ENCODE measurements at places on chromosomes 3 and 15. TPM values are rescaled to one million over a fixed set of nuclear protein-coding genes. Genes with fewer than 3 reads are reported as not detected.

NDUFAF3 gene
- 123 TPM for total RNA-seq

C3orf20 gene
- 0.28 TPM for total RNA-seq

DNA sequence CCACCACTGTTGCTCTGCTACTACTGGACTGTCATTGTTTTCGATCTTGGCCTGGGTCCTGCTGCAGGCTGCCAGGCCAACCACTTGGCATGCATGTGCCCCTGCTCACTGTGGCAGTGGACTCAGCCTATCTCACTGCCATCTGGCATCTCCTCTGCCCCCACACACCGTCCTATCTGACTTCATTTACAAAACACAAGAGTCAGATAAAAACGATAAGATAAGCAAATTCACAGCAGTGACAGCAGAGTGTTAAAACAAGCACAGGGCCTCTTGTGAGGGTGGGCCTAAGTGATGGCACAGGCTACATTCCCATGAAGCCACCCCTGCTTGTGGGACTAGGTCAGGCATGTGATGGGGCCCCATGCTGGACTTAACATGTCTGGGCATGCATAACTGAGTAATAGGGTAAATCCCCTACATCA lies 68.1 kb downstream of the CRYGS start:
- DNase-seq = no peak
- H3K27me3 ChIP-seq = no peaks in the 10 kb centered on the region

EIF4E3 gene
- total RNA-seq = 20.3 TPM

GRCh38 chr15:88736204-88736603 lies 67.0 kb upstream of the ACAN start:
- H3K4me3 ChIP-seq = no peak overlapping the region
- DNase-seq = no peak
- no peaks in the 10 kb centered on the region for H3K36me3 ChIP-seq

CCR9 gene
- not detected for total RNA-seq

LNP1 gene
- total RNA-seq = 2.6 TPM

DNA sequence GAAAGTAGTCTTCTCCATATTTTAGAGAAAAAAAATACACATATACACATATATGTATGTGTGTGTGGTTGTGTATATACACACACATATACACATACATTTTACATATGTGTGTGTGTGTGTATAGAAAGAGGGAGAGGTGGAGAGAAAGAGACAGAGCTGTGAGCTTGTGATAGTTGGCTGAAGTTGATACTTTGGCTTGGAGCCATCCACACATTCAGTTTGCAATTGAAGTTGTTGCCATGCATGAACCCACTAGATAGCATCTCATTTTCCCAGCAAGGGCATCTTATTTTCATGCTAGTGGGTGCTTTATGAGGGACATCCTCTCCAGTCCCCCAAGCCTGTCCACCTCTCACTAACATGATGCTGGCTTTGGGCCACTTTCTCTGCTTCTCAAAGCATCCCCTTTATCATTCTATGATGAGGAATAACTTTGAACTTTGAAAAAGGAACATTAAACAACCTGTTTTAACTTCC lies 228.6 kb downstream of the ZNF621 start:
- H3K36me3 ChIP-seq = no peaks in the 10 kb centered on the region
- no peak overlapping the region for H3K27ac ChIP-seq
- H3K4me1 ChIP-seq = no peaks in the 10 kb centered on the region
- no peaks in the 10 kb centered on the region for H3K27me3 ChIP-seq

DNA sequence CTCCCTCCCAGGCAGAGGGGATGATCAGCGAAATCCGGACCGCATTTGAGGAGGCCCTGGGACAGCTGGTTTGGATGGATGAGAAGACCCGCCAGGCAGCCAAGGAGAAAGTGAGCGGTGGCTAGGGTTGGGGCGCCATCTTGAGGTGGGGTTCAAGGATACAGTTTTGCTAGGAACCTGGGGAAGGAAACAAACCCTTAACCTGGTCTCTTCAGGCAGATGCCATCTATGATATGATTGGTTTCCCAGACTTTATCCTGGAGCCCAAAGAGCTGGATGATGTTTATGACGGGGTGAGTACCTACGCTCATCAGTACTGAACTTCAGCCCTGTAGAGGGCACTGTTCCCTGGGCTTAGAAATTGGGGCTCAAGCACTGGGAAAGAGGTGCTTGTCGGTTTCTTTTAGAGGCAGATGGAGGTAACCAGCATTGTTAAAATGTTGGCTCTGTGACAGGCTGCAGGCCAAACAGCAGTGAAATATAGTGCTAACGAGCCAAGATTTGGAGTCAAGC lies 9.6 kb upstream of the PSMD2 start:
- peak; percentile 89 for DNase-seq
- no peak overlapping the region for H3K4me3 ChIP-seq
- peaks cover 15% of the 10 kb centered on the region for H3K27me3 ChIP-seq
- H3K36me3 ChIP-seq = no peaks in the 10 kb centered on the region
- H3K27ac ChIP-seq = no peak overlapping the region

DNA sequence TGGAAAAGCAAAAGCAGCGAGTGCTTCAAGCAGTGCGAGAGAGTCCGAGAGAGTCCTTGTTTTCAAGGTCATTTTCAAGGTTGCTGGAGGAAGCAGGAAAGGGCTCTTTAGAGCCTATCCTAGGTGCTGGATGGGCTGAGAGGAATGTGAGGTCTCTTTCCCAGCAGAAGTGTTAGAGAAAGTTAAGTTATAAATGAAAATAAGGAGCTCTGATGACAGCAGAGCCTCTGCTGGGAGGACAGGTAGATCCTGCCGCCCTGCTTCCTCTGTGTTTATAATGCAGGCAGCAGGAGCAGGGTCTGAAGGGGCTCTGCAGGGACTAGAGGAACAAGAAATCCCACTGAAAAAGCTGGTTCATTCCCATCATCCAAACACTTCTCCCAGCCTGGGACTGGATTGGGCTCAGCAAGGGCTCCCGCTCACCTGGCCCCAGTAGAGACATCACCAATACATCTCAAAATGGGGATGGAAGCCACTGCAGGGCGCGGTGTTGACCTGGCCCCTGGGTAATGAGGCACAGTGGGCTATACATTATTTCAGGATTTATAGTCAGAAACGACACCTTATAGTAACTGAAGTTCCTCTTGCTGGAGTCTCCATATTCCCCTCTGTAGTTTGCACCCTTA lies 41.5 kb upstream of the RAB6B start:
- peaks cover under 1% of the 10 kb centered on the region for H3K4me1 ChIP-seq
- DNase-seq = no peak
- H3K27ac ChIP-seq = no peak overlapping the region
- H3K27me3 ChIP-seq = peaks cover 4% of the 10 kb centered on the region

PLCH1 gene
- 0.38 TPM for total RNA-seq

REC114 gene
- not detected for total RNA-seq

PIERCE2 gene
- total RNA-seq = not detected

ETFA gene
- 146 TPM for total RNA-seq

DNA sequence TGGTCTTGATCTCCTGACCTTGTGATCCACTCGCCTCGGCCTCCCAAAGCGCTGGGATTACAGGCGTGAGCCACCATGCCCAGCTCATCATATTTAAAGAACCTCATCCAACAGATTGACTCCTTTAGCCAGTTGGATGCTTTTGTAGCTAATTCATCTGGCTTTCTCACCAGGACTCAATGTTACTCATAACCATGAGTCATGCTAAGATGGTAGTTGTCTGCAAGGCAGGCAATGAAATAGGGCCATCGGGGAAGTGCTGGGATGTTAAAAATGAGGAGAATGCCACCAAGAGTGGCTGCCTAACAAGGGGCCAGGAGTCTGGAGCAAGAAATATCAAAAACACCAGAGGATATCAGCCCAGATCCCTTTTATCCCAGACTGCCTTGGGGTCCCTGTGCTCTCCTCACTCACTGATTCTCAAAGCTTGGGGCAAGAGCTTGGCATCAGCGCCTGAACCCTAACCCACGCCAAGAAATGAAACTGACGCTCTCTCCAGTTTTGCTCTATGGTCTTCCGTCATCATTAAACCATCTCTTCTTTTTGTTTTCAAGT lies 7.4 kb upstream of the PCOLCE2 start:
- no peak overlapping the region for H3K27ac ChIP-seq
- H3K36me3 ChIP-seq = no peaks in the 10 kb centered on the region
- peaks cover 25% of the 10 kb centered on the region for H3K27me3 ChIP-seq
- DNase-seq = no peak
- H3K4me3 ChIP-seq = no peak overlapping the region

LEKR1 gene
- total RNA-seq = 0.14 TPM

DNA sequence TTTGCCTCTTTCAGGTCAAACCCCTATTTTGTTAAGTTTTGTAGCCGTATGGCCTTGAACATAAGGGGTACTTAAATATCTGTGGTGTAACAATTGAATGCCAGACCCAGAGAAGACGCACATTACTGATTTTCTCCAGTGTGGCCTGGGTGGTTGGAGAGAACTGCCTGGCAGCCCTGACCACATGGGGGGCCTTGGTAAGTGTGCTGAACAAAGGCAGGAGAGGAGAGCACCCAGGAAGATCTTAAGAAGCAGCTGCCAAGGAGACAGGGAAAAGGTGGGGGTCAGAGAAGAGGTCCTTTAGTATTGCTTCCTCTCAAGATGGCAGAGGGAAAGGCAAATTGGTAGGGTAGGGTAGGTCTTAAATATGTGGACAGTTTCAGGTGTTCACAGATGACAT lies 35.7 kb downstream of the TRANK1 start:
- no peak for DNase-seq
- no peaks in the 10 kb centered on the region for H3K36me3 ChIP-seq
- peak overlapping the region; percentile 86 for H3K4me3 ChIP-seq
- H3K27ac ChIP-seq = no peak overlapping the region
- H3K27me3 ChIP-seq = no peaks in the 10 kb centered on the region

DNA sequence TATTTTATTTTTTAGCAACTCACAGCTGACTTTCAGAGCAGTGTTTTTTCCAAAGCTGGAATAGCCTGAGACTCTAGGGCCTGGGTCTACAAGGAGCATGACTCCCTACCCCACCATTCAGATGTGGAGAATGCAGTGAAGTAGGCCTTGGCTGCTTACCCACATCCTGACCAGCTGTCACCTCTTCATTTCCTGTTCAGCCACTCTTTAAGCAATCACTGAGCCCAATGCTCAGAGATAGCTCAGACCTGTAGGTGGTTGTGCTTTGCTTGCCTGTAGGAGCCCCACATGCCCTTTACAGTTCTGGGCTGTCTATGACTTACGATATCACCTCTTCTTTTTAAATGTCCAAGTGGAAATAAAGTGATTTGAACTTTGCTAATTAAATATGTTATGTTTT lies 148.1 kb downstream of the NEK11 start:
- H3K4me1 ChIP-seq = peaks cover 10% of the 10 kb centered on the region
- no peak overlapping the region for H3K4me3 ChIP-seq
- peak; percentile 78 for DNase-seq
- no peaks in the 10 kb centered on the region for H3K36me3 ChIP-seq
- no peaks in the 10 kb centered on the region for H3K27me3 ChIP-seq

DNA sequence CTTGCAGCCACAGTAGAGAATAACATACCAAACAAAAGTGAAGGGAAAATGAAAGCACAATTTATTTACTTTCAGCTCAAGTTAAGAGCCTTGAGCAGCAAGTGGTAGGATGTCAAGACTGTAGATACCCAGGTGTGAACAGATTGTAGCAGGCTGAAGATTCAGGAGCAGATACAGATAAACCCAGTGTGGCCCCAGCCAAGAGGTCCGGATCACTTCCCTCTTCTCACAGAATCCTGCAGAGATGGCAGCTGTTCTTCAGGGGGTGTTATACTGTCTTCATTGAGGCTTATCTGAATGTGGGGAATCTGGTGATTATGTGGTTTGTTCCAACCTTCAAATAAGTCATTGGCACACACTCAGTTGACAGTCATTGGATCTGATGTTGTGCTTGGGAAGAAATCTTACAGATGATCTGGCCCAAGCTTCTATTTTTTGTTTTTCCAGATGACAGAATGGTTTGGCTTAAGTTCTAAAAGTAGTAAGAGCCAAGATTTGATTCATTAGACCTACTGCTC lies 2.2 kb downstream of the STARD9 start:
- H3K4me3 ChIP-seq = peak overlapping the region; percentile 36
- peaks cover 29% of the 10 kb centered on the region for H3K27me3 ChIP-seq
- H3K36me3 ChIP-seq = peaks cover 6% of the 10 kb centered on the region
- no peak for DNase-seq

DNA sequence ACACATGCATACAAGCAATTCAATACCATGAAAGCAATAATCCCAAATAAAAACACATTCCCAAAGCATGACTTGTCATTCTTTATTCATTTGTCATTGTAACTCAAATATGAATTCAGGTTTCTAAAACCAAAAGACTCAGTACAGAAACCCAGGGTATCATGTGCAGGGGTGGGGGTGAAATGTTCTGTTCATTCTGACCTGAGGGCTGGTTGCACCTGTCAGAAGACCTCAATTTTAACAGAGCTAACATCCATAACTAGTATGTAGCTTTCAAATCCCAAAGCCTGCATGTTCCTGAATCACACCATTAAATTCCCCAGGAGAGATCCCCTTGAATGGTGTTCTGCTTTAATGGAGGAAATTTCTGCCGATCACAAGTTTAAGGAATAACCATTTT lies 738.7 kb downstream of the MCTP2 start:
- no peak for DNase-seq
- H3K36me3 ChIP-seq = no peaks in the 10 kb centered on the region
- H3K27me3 ChIP-seq = no peaks in the 10 kb centered on the region
- no peaks in the 10 kb centered on the region for H3K4me1 ChIP-seq

NRG4 gene
- not detected for total RNA-seq

DNA sequence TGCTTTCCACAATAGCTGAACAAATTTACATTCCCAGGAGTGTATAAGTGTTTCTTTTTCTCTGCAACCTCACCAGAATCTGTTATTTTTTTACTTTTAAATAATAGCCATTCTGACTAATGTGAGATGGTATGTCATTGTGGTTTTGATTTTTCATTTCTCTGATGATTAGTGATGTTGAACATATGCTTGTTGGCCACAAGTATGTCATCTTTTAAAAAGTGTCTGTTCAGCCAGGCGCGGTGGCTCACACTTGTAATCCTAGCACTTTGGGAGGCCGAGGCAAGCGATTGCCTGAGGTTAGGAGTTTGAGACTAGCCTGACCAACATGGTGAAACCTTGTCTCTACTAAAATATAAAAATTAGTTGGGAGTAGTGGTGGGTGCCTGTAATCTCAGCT lies 619.3 kb downstream of the SI start:
- H3K36me3 ChIP-seq = no peaks in the 10 kb centered on the region
- H3K4me3 ChIP-seq = no peak overlapping the region
- no peaks in the 10 kb centered on the region for H3K4me1 ChIP-seq
- DNase-seq = no peak
- no peak overlapping the region for H3K27ac ChIP-seq

APBA2 gene
- 1.8 TPM for total RNA-seq

SI gene
- not detected for total RNA-seq

DNA sequence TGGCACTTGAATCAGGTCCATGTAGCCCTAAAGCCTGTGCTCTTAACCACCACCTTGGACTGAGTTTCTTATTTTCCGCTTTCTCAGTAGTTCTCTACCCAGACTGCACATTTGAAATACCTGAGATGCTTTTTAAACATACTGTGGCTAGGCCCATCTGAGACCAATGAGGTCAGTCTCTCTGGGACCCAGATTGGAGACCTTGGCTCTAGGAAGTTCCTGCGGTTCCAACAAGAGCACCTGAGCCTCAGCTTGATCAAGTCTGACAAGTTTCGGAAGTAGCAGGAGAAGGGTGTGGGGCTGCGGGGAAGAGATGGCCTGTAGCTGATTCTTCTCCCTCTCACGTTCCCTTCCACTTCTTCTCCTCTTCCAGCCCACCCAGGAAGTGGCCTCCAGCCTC lies 11.5 kb upstream of the TSEN2 start:
- peaks cover 9% of the 10 kb centered on the region for H3K4me1 ChIP-seq
- H3K36me3 ChIP-seq = no peaks in the 10 kb centered on the region
- no peak overlapping the region for H3K27ac ChIP-seq
- DNase-seq = no peak

SIDT1 gene
- total RNA-seq = 11.5 TPM

RFTN1 gene
- 92.4 TPM for total RNA-seq

SLC35G2 gene
- total RNA-seq = 3.4 TPM
